Large intestine (tissue), 12 donors: ENCODE measurements at places on chromosomes 4 and X. TPM values are rescaled to one million over a fixed set of nuclear protein-coding genes. Genes with fewer than 3 reads are reported as not detected.
A peak's percentile ranks its signal among the peaks of the same experiment; 100 is the strongest.

DNA sequence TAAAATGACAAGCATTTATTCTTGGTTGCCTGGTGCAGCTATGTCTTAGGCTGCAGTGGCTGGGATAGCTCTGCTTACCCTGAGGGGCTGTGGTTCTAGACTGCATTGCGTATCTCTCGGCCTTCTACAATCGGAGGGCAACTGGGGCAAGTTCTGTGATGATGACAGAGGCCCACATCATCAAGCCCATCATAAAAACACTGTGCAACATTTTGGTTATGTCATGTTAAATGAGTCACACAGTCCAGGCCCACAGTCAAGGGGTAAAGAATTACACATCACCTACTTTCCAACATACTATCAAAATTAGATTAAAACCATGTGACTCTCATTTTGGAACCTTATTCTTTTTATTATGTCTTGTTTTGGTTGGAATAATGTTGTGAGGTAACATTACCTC, 120.2 kb upstream of the GUCY1A1 start:
- DNase-seq = no peak

The GPR78 gene
- 0.09 TPM for polyA plus RNA-seq

GRCh38 chr4:85498068-85498733, 23.3 kb downstream of the ARHGAP24 start:
- no peak for DNase-seq

GRCh38 chr4:162952232-162952631, 214.5 kb downstream of the NAF1 start:
- DNase-seq = no peak

DNA sequence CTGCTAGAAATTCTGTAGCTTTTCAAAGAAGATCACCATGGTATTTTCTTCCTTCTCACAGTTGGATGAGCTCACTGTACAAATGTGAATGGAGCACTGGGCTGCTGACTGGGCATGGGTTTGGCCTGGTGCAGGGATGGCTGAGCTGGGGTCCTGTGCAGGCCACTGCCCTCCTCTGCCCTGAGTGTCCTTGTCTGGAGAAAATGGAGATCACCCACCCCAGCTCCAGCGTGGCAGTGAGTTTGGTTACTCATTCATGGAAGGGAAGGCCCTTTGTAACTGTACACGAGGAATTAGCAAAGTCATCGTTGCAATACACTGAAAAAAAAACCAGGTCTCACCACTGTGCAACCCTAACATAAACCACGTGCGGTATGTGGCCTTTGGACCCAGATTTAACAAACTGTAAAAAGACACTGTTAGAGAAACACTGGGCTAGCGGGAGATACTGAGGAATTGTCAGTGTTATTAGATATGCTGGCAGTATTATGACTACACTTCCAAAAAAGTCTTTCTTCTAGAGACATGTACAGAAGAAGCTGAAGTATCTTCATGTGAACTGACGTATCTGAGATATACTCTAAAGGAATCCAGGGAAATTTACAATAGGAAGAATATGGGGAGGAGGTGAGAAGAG, 16.1 kb upstream of the TBC1D14 start:
- peak; percentile 97 for DNase-seq

DNA sequence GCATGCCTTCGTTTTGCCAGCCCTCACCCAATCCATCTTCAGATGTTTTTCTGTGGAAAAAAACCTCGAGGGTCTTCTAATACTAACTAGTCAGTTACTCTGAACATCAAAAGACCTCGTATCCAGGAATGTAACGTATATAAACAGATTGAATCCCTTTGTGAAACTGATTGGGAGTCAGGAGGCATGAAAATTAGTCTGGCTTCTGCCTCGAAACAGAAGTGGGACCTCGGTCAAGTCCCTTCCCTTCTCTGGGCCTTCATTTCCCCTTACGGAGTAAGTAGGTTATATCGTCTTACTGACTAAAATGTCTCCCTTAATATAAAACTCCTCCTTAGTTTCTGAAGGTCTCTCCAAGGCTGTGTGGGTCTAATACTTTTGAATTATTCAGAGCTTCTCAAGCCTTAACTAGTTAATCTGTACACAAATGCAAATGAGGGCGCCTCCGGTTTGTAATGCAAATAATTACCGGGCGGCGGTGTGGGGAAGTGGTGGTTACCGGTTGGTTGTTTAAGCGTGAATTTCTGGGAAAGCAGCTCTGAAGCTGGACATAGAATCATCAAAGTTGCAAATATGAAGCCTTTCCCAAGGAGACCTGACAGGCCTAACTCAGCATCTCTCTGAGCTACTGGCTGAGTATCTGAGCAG, 11.4 kb upstream of the NKRF start:
- no peak for DNase-seq

DNA sequence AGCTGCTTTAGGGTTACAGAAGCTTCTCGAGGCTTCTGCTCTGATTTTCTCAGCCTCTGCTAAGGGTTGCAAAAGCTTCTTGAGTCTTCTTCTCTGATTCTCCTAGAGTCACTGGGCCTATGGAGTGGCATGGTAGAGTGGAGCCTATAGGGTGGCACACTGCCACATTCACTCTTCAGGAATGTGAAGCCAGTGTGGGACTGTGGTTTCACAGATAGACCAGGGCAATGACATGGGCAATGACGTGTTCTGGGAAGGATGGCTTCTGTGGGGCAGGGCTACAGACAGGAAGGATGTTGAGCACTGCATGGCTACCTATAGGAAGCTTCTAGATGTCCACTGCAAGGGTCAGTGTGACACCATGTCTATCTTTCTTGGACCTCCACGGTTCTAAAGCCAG, 11.0 kb upstream of the MAMLD1 start:
- DNase-seq = no peak

GRCh38 chr4:89142691-89143669, 31.6 kb downstream of the TIGD2 start:
- DNase-seq = no peak

The ENOX2 gene
- 15.4 TPM for polyA plus RNA-seq

The JAKMIP1 gene
- polyA plus RNA-seq = 2.1 TPM

GRCh38 chr4:66252291-66252690, 582.0 kb upstream of the EPHA5 start:
- DNase-seq = no peak

DNA sequence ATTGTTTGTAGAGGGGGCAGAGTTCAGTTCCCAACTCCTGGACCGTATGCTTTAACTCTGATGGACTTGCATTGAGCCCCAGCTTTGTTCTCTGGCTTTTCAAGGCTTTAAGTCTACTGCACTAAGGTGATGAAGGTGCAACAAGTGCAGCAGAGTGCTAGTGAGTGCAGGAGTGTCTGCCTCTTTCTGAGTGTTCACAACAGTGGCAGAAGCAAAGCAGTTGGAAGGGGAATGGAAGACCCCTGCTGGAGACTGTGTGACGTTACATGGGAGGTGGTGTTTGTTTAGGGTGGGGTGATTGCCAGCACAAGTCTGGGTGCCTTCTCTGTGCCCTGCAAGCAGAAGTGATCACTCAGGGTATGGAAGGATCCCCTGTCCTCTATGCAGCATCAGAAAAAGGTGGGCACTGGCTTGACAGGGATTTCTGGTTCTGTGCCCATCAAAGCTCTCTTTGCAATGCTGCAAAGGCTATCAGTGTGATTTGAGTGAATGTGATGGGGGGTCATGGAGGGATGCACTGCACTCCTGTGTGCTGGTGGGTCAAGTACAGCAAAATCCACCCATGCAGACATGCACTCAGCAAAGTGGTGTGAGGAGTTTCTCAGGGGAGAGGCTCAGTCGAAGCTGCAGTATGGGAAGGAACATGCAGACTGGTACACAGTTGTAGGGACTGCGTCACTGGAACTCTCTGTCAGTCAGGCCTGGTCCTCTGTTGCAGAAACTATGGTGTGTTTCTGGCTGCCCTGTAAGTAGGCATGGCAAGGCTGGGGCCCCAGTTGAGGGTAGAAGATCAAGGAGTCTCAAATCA, 70.9 kb upstream of the UGT2B7 start:
- DNase-seq = peak; percentile 7
